Right cardiac atrium (tissue), 5 donors: ENCODE measurements at places on chromosomes 2 and 18.

GRCh38 chr2:33730193-33730592 lies 131.1 kb upstream of the FAM98A start:
- no peak for DNase-seq

GRCh38 chr2:187842978-187843847 lies 289.0 kb upstream of the TFPI start:
- DNase-seq, result no peak

DNA sequence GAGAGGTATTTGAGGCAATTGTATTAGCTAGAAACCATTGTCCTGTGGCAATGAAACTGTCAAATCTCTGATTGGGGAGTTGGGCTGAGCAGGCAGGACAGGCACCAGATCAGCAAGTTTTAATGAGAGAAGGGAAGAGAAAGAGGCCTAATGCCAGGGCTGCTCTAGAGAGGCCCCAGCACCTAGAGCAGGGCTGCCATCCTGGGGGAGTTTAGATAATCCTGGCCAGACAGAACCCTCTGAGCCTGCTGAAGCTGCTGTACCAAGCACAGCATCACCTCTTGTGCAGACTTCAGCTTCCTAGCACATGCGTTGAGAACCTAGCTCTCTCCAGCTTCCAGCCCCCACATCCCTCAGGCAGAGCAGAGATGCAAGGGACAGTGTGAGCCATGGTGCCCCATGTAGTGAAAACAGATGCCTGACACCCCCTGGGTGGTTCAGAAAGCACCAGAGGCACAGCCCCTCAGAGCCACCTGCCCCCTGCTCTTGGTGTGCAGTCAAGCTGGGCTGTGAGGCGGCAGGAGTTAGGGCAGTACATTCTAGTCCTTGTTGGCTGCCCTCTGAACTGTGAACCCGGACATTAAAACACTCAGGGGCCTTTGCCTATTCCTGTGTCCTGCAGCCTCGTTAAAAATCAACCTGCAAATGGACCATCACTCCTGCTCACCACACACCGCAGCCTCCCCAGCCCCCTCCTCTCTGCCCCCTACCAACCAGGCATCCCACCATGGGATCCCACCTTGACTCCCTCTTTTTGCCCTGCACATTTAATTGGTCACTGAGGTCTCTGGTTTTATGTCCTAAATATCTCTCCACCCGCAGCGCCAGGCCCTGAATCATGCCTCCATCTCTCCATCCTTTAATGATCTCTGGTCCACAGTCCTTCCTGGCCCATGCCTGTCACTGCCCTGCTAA lies 52.7 kb downstream of the ADD2 start:
- DNase-seq, result no peak

DNA sequence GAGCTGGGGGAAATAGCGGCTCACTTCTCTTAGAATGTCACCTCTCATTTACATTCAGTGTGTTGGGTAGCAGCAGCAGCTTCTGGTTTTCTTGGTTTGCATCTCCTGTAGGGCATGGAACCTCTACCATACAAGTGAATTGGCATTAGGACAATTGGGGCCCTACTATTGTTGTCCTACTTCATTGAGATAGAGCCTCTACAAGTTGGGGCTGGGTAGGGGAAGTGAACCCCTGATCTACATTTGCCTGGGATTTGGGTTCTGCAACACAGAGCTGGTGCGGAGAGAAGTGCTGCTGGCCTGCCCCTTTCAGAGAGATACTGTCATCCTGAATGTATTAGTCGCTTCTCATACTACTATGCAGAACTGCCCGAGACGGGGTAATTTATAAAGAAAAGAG lies 391.6 kb upstream of the HS6ST1 start:
- DNase-seq, result no peak

- no peak for DNase-seq
Observed at GRCh38 chr2:218501665-218502064, 66.5 kb downstream of the USP37 start.

DNA sequence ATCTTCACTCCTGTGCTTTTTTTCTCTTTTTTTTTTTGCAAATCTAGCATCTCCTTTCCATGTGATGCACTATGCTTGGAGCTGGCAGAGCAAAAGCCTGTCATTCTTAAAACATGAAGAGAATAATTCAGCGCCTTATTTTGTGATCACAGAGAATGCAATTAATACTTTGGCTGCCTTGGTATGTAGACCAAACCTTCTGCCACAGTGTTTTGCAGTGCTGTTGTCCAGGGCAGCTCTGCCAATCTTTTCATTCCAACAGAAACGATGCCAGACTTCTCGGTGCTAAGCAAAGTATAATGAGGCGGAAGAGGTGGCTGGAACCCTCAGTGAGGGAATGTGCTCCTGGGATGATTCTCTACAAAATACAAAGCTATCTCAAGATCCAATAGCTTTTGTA lies 25.6 kb downstream of the BCL2 start:
- DNase-seq, result no peak

- no peak for DNase-seq
Observed at GRCh38 chr2:241894056-241894641, 24.6 kb downstream of the RTP5 start.

GRCh38 chr18:63284173-63284799 lies 35.3 kb downstream of the BCL2 start:
- DNase-seq, result no peak

DNA sequence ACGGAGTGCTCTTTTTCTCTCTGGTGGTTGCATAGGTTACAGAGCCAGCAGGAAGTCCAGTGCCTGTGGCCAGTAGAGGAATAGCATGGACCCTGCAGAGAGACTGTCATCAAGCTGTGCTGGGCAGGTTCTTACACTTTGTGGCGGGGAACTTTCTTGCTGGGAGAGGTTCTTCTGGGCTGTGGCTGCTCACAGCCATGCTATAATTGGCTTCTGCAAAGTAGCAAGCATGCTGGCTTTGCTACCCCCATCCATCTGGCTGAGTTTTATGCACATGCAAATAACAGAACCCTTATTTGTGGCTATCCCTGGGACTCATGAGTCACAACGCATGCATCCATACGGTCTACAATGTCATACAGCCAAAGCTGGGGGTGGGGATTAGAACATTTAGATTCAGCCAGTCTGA lies 68.9 kb downstream of the PLCL1 start:
- no peak for DNase-seq

- no peak for DNase-seq
Observed at GRCh38 chr2:45951025-45951727, 299.7 kb downstream of the PRKCE start.

DNA sequence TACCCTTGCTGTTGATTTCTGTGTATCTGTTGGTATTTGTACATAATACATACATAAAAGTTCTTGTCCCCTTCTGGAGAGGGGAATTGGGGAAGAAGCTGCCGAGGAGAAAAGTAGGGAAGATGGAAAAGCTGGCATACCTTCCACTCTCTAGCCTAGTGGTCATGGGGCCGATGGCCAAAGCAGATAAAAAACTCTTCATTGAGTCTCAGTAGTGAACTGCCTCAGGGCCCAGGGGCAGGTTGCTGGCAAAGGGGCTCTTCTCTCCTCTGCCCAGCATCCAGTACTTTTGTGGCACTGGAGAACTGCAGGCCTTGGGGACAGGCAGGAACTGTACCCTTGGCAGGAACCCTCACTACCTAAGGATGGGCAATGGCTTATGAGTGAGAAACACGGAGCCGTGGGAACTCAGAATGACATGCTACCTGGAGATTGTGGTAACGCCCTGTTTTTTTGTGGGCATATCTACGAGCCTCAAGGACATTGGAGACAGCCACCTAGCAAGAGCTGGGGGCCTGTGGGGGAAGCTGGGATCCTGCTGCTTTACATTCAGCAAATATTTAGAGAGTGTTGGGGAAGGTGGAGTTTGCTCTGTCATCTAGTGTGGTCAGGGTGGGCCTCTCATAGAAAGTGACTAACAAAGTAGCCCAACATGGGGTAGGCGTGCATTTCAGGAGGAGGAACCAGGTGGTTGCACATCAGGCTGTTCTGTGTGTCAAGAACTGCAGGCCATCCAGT lies 22.6 kb upstream of the ITGB6 start:
- no peak for DNase-seq

DNA sequence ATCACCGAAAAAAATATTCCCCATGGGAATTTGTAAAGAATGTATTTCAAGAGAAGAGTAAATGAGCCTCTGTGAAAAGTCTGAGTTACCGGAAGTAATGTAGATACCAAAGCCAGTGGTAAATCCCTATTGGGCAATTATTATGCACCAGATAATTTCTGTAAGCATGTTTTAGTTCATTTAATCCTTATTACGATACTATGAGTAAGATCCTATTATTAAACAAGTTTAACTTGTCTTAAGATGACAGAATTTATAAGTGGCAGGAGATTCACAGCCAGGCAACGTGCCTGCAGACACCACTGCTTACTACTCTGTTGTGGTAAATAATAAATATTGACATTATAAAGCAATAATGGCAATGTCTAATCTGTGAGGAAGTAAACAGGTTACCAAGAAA lies 280.8 kb upstream of the RGPD4 start:
- DNase-seq, result no peak

- DNase-seq, result no peak
Observed at GRCh38 chr18:2513616-2514015, 57.7 kb downstream of the METTL4 start.

GRCh38 chr2:172465417-172466334 lies 38.3 kb downstream of the ITGA6 start:
- no peak for DNase-seq

DNA sequence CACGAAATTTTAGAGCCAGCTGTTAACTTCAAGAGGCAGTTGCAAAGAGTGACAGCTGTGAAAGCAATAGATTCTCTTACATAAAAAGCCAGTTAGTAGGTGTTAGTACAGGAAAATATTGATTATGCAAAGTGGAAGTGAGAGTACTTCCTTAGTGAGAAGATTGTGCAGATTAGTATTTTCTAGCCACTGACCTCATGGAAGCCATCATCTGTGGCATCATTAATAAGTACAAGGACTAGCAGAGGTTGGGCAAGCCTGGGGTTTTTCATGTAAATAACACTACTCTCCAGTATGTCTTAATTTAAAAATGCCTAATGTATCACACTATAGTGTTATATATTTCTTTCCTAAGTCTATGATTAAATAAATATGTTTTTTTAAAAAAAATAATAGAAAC lies 166.2 kb upstream of the DTNA start:
- DNase-seq, result no peak

DNA sequence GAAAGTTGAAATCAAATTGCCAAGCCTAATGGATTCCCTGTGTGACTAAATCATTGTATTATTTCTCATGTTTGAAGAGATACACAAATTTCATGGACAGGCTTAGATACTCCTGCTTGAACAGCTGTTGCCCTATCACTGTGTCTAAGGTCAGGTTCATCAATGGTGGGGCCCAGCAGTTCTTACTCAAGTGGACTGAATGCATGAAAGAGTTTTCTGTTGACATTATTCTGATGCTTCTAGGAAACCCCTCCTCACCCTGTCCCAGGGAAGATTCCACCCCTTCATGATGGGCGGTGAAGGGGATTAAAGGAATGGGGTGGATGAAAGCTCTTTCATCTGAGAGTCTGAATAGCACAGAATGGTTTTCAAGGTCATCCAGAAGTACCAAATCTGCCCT lies 148.8 kb downstream of the INO80D start:
- DNase-seq, result no peak

DNA sequence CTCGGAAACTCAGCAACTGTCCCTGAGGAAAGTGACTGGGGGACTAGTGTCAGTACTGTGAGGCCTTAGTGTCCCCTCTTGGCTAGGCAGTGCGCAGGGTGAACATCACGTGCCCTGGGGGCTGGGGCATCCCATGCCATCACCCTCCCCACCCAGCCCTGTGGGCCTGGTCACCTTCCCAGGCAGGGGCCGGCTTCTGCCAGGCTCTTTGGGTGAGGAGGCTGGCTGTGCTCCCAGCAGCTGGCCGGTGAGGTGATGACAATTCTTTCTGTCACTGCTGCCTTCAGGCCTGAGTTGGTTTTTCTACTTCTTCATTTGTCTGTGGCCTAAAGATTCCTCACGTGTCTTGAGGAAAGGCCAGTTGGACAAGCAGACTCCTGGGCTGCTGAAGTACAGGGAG lies 180.8 kb downstream of the KLHL29 start:
- peak; percentile 83 for DNase-seq

DNA sequence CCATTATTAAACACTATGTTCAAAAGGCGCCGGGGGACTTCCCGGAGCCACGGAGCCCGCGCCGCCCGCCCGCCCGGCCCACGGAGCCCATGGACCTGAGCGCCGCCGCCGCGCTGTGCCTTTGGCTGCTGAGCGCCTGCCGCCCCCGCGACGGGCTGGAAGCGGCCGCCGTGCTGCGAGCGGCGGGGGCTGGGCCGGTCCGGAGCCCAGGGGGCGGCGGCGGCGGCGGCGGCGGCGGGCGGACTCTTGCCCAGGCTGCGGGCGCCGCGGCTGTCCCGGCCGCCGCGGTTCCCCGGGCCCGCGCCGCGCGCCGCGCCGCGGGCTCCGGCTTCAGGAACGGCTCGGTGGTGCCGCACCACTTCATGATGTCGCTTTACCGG lies 197 bp downstream of the GDF7 start:
- no peak for DNase-seq

- DNase-seq, result peak; percentile 37
Observed at GRCh38 chr18:23468753-23469459, 15.8 kb downstream of the RIOK3 start.

DNA sequence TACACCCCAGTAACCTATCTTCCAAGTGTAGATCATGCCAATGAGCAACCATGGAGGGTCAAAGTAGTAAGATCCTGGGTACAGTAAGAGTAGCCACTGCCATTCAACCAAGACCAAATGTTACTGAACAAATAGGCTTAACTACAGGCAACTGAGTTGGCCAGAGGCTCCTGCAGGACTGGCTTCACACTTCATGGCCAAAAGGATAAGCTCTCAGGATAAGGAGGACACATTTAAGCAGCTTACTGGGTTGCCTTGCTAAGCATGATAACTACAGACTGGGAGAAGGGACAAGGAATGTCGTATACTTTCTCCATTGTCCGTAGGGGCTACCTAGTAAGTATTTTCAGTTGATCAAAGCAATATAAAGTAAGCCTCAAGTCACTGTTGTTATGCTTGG lies 174.7 kb downstream of the INO80D start:
- DNase-seq, result no peak

GRCh38 chr2:38522754-38523349 lies 79.9 kb downstream of the HNRNPLL start:
- DNase-seq, result no peak

DNA sequence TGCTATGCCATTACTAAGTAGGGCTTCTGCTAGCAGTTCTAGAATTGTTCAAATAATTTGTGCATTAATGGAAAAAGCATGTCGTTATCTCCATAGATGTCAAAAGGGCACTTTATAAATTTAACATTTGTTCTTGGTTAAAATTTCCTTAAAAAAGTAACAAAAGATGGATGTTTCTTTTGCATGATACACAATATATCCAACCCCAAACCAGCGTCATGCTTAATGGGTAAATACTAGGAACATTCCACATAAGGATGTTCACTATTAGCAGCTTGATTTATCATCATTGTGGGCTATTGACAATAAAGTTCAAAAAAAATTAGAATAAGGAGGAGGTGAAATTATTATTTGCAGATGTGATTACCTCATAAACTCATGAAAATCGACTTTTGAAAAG lies 79.7 kb downstream of the GREB1L start:
- DNase-seq, result no peak
